Activated naive CD4-positive, alpha-beta T cell treated with Interleukin-2 at 50 U/mL for 16 hours (primary cell): ENCODE measurements at places on chromosomes 2 and 18.

DNA sequence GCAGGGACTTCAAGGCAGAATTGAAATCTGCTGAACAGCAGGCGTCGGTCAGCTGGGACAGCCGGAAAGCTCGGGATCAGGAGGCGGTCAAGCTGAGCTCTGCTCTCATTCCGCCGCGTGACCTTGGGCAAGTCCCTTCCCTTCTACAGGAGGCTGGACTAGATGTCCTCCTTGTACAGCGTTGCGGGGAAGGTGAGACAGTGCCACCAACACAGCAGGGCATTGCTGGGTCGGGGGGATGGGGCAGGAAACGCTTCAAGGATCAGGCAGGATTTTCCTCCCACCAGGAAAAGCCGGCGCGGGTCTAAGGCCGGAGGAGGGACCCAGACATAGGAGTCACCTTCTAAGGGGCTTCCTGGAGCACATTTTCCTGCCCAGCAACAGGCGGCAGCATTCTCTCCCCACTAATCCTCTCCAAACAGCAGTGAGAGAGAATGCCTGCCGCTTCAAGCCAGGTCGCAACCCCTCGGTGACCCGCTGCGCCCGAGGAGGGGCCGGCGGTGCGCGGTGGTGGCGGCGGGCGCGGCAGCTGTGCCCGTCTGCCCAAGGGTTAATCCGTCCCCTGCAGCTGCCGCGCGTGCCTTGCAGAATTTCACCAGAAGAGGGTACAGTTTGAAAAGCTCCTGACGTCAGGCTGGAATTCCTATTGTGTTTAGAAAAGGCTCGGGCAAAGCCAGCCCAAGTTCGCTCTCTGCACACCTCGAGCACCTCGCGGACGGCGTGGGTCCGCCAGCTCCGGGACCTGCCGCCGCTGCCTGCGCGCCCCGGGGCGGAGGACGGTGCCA, at the start of gene KCNF1:
Gene KCNF1, plus strand, starts transcription at position 644 of the 785 bp plus-strand sequence. CDS start 493 bp downstream, outside the sequence.
- no peak for DNase-seq

DNA sequence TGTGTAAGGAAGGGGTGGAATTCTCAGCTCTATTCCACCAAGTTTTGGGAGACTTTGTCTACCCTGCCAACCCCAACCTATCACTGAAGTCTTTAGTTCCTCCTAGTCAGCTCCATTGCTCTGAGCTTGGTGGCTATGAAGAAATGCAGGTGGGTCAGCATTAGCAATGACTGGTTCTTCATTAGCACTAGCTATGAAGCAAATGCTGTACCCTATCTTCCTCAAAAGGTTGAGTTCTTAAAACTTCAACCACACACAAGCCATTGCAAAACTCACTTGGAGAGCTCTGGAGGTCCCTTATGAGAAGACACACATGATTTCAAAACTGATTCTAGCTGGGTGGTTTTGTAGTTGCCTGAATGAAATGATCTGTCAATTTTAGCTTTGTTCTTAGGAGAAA, 193.8 kb downstream of the IKZF2 start:
- no peak for DNase-seq

GRCh38 chr2:100283724-100284501, 38.4 kb downstream of the LONRF2 start:
- DNase-seq, result no peak

DNA sequence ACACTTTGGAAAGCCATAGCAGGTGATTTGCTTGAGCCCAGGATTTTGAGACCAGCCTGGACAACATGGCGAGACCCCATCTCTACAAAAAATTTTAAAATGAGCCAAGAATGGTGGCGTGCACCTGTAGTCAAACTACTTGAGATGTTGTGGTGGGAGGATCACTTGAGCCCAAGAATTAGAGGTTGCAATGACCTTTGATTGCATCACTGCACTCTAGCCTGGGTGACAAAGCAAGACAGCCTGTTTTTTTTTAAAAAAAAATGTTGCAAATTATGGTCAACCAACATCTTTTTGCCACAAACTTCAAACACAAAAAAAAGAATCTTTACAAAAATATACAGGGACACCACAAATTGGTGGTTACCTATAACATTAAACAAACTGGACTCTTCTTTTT, 40.3 kb downstream of the MEX3C start:
- DNase-seq, result no peak

GRCh38 chr2:152097290-152097800, 1.5 kb downstream of the CACNB4 start:
- DNase-seq, result no peak

GRCh38 chr2:76642129-76642528, 880.0 kb downstream of the LRRTM4 start:
- no peak for DNase-seq
